Keratinocyte (primary cell): ENCODE measurements at places on chromosomes 5 and 9. TPM values are rescaled to one million over a fixed set of nuclear protein-coding genes. Genes with fewer than 3 reads are reported as not detected.

NMUR2 gene
- 0.05 TPM in 1 of 3 replicates, not detected in the others for polyA plus RNA-seq

DNA sequence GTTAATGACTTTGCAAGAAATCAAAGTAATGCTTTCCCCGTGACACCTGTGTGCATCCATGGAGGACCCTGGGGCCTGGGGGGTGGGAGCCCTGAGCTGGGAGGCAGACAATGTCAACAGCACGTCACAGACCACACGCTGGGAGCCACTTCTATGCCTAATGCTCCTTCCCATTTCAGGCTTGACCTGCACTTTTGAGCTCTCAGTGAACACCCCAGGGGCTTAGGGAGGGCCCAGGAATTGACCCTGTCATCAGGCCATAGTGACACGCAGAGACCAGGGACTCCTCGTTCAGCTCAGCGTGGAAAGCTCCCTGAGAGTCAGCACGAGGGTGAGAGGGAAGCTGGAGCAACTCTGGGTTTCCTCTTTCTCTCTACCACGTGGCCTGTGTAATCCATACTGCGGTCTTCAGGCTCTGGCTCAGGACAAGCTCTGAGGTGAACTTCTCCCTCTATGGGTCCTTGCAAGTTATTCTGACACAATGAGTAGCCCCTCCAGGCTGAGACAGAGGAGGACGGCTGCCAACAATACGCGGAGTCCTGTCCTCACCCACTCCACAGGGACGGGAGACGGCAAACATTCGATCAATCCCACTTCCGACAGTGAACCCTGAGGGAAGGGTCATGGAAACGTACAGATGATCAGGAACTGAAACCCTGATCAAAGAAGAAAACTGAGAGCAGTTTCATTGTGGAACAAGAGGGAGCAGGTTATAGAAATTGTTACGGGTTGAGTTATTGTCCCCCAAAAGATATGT, 130.8 kb upstream of the IRX4 start:
- DNase-seq: no peak
- H3K4me3 ChIP-seq: no peak overlapping the region
- no peaks in the 10 kb centered on the region for H3K27me3 ChIP-seq
- H3K27ac ChIP-seq: no peak overlapping the region

DNA sequence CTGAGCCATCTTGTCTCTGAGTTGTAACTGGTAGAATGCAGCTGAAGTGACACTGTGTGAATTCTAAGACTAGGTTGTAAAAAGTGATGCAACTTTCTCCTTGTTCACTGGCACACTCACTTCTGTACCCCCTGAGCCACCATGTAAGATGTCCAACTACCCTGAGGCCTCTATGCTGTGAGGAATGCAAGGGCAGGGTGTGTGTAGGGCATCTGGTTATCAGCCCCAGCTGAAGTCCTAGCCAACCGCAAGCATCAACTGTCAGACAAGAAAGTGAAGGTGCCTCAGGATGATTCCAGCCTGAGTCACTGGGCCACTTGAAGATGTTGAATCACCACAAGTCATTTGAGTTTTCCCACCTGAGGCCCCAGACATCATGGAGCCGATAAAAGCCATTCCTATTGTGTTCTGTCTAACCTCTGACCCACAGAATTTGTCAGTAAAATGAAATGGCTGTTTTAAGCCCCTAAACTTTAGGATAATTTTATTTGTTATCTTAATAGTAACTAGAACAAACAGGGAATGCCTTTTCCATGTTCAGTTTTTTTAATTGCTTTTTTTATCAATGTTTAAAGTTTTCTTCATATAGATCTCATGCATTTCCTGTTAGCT, 18.7 kb upstream of the RHOBTB3 start:
- H3K4me3 ChIP-seq: no peak overlapping the region
- no peak overlapping the region for H3K27ac ChIP-seq
- H3K36me3 ChIP-seq: no peaks in the 10 kb centered on the region
- peaks cover 20% of the 10 kb centered on the region for H3K27me3 ChIP-seq
- peaks cover 25% of the 10 kb centered on the region for H3K4me1 ChIP-seq

GRCh38 chr5:112064271-112064701, 307.3 kb upstream of the NREP start:
- H3K4me3 ChIP-seq: no peak overlapping the region
- no peaks in the 10 kb centered on the region for H3K36me3 ChIP-seq
- no peak overlapping the region for H3K27ac ChIP-seq
- H3K4me1 ChIP-seq: no peaks in the 10 kb centered on the region

OCLN gene
- polyA plus RNA-seq: 3.5 to 4.6 TPM (median 4.6 TPM) in 3 replicates

UNC13B gene
- 9.3 to 10.9 TPM (median 9.8 TPM) in 3 replicates for polyA plus RNA-seq

DNA sequence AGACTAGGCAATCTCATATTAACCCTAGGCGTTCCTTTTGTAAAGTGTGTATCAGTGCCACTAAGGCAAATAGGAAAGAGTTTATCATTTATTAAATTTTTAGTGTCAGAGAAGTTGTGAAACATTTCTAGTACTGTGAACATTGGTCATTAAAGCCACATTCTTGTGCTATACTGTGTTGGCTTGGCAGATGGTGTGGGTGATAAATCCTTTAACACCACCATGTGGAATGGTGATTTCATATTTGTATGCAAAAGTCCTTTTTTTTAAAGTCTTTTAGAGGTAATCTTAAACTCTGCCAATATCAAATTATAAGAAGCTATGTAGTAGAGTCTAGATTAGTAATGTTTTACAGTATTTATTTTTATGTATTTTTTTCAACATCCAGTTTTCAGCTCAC, 18.1 kb downstream of the SLC12A2 start:
- no peaks in the 10 kb centered on the region for H3K27me3 ChIP-seq
- H3K4me3 ChIP-seq: no peak overlapping the region
- no peak overlapping the region for H3K27ac ChIP-seq
- no peaks in the 10 kb centered on the region for H3K36me3 ChIP-seq
- no peak for DNase-seq
- H3K4me1 ChIP-seq: no peaks in the 10 kb centered on the region

LRRC26 gene
- not detected in 3 replicates for polyA plus RNA-seq

TMEM174 gene
- polyA plus RNA-seq: not detected in 3 replicates

GRCh38 chr5:113102121-113102531, 125.5 kb downstream of the DCP2 start:
- H3K27me3 ChIP-seq: no peaks in the 10 kb centered on the region
- no peak overlapping the region for H3K4me3 ChIP-seq
- no peak for DNase-seq
- H3K4me1 ChIP-seq: no peaks in the 10 kb centered on the region
- no peak overlapping the region for H3K27ac ChIP-seq

DNA sequence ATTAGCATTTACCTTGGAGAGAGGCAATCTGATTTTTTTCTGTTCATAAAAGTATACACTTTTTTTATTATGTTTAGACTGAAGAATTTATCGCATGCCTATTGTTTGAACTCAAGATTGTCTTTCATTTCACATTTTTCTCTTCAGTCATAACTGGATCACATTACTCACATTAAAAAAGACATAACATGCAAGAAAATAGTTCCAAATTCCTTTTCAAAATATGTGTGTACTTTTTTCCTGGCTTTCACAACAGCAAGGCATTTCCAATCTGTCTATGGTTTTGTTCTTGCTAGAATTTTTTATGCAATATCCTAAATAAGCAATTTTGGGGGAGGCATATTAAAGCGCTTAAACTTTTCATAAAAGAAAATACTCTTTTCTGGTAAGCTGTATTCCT, 21.2 kb downstream of the FTMT start:
- H3K27me3 ChIP-seq: no peaks in the 10 kb centered on the region
- DNase-seq: no peak
- H3K4me3 ChIP-seq: no peak overlapping the region
- no peaks in the 10 kb centered on the region for H3K36me3 ChIP-seq
- no peak overlapping the region for H3K27ac ChIP-seq

DNA sequence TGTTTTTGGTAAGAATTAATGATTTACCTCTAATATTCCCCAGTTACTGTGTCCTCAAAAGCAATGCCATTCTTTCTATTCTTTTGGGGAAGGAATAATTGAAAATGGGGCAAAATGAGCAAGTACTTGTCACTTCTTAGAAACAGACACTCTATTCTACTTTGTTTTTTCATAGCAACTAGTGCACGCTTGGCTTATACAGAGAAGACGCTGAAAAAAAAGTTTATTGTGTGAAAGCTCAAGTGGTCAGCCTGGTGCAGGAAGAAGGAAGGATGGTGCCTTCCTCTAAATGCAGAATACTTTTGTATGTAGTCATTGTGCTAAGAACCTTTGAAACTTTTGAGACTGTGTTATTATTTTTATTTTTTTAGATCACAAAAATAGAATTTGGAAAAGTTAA, 29.6 kb downstream of the ANKDD1B start:
- H3K4me3 ChIP-seq: no peak overlapping the region
- H3K36me3 ChIP-seq: no peaks in the 10 kb centered on the region
- peaks cover 16% of the 10 kb centered on the region for H3K4me1 ChIP-seq
- DNase-seq: no peak
